ENCODE measurements at places on chromosomes 16 and 17.

GRCh38 chr17:30104575-30105339, 11.9 kb upstream of the NSRP1 start:
- DNase-seq: peak; percentile 82

GRCh38 chr17:82675476-82676245, 22.8 kb downstream of the RAB40B start:
- DNase-seq: no peak

GRCh38 chr16:1045993-1046911, 26.3 kb upstream of the SSTR5 start:
- DNase-seq: no peak

GRCh38 chr16:89467382-89467781, 23.0 kb downstream of the ANKRD11 start:
- no peak for DNase-seq

- DNase-seq: no peak
Measured at GRCh38 chr16:70772493-70772892, 28.5 kb downstream of the VAC14 start.

- DNase-seq: no peak
Measured at GRCh38 chr17:32631341-32632096, 144.7 kb downstream of the CDK5R1 start.

DNA sequence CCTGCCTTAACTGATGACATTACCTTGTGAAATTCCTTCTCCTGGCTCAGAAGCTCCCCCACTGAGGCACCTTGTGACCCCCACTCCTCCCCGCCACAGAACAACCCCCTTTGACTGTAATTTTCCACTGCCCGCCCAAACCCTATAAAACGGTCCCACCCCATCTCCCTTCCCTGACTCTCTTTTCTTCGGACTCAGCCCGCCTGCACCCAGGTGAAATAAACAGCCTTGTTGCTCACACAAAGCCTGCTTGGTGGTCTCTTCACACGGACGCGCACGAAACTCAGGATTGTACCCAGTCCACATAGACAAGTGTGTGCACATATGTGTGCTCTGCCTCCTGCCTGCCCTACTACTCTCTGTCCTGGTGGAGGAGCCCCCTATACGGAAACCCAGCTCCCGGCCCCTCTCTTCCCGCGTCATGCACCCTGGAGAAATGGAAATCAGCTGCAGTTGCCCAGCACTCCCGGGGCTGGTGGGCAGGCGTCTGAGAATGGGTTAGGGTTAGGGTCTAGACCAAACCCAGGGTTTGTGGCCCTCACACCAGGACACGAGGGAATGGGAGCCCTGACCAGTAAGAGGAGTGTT, 2.4 kb upstream of the RHBDF1 start:
- no peak for DNase-seq

GRCh38 chr17:32268734-32269288, 3.2 kb downstream of the RHBDL3 start:
- no peak for DNase-seq

- DNase-seq: no peak
Measured at GRCh38 chr16:56048425-56049105, 142.7 kb upstream of the GNAO1 start.

- DNase-seq: peak; percentile 35
Measured at GRCh38 chr17:82003411-82004381, 19.0 kb downstream of the CENPX start.

- DNase-seq: no peak
Measured at GRCh38 chr17:55584055-55584685, 72.9 kb upstream of the SMIM36 start.

GRCh38 chr17:51351890-51352289, 91.5 kb downstream of the UTP18 start:
- no peak for DNase-seq

GRCh38 chr17:77890771-77891170, 67.7 kb upstream of the TNRC6C start:
- DNase-seq: no peak

GRCh38 chr17:75289832-75290337, 652 bp upstream of the SLC25A19 start:
- no peak for DNase-seq

GRCh38 chr16:72704746-72705372, 343.1 kb downstream of the ZFHX3 start:
- no peak for DNase-seq

- no peak for DNase-seq
Measured at GRCh38 chr17:82226809-82227628, 1.8 kb upstream of the SLC16A3 start.

- no peak for DNase-seq
Measured at GRCh38 chr16:30112197-30113030, 923 bp downstream of the GDPD3 start.

DNA sequence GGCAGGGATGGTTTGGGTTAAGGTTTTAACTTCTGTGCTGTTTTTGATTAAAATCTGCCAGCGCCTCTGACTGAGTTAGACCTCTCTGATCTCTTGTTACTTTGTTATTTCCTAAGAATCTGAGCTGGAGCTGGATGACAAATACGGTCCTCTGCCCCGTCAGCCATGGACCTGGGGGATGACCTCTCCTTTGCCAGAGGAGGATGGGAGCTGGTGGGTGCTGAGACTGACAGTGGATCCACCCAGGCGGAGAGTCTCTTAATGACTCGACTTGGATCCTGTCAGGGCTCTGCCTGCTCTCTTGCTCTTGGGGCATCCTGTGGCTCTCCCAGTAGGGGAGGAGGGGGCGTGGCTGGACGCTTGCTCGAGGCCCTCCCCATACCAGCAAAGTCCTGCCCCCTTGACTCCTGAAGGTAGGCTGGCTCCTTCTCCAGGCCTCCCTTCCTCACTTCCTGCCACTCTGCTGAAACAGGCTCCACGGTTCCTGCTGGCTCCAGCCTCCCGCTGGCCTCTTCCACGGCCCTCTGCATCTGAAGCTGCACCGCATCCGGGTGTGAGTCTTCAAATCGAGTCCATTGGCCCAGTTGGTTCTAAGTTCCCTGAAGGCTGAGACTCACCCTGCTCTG, 24.8 kb upstream of the MAP3K14 start:
- no peak for DNase-seq

DNA sequence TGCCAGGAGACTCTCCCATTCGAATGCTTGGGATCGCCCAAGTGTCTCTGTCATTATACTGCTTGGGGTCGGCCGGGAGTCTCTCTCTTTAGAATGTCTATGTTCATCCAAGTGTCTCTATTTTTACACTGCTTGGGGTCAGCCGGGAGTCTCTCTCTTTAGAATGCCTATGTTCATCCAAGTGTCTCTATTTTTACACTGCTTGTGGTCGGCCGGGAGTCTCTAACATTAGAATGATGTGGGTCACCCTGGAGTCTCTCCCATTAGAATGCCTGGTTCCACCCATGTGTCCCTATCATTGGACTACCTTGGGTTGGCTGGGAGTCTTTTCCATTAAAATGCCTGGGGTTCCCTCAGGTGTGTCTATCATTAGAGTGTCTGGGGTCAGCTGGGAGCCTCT, 2230.4 kb downstream of the TP53TG3F start:
- no peak for DNase-seq

DNA sequence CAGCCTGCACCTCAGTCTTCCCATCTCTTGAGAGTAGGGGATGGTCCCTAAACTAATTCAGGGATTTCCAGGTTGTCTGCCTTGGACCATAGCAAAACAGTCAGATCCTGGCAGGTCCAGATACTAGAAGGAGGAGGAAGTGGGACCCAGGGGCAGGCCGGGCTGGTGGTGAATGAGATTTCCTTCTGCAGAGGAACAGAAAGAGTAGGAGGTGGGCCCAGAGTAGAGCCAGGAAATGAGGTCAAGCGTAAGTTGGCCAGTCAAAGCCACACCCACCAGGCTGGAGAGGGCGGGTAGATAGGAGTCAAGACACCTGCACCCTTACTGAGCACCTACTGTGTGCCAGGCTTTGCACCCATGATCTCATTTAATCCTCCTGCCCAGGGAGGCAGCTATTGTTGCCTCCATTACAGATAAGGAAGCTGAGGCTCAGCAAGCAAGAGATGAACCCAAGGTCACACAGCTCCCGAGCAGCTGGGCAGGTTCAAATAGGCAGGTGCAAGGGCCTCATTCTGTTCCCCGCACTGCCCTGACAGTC, 2.6 kb downstream of the CDH5 start:
- no peak for DNase-seq

DNA sequence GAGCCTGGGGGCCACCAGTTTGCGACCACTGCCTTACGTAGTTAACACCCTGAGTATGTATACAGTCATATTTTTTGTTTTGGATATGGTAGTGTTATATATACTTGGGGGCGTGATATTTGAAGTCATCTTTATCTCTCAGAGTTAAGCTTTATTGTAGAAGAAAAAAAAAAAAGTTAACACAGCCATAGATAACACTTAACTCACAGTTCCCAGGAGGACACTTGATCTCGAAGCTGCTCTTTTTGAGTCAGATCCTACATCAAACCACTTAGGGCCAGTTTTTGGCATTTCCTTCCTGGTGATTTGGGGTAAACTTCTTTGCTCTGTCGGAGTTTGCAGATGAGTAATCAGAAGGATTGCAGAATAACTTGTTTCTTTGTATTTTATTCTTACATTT, 5.8 kb downstream of the ITPRIPL2 start:
- DNase-seq: no peak

DNA sequence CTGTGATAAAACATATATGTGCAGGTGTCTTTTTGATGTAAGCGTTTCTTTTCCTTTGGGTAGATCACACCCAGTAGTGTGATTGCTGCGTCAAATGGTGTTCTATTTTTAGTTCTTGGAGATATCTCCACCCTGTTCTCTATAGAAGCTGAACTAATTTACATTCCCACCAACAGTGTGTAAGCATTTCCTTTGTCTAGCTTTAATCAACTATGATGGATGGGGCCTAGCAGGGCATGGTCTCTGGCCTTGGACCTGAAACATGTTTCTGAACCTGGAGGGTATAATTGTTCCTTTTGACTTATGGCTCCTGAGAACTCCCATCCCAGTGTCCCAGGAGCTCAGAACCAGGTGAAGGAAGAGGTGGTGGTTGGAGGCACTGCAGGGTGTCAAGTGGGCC, 93.9 kb downstream of the HAPSTR1 start:
- no peak for DNase-seq

DNA sequence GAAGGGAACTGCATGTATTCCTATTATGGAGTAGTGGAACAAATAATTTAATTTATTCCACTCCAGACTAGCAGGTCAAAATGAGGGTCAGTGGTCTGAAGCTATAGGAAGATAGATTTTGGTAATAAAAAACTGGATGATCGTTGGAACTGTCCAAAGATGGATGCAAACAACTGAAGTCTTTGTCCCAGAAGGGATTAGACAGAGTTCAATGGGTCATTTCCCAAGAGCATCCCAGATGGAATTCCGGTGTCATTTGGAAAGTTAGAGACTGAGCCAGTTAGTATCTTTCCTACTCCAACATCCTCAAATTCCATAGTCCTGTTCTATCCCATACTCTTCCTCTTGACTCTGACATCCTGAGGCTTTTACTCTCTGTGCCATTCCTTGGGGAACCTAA, 22.8 kb upstream of the TOX3 start:
- DNase-seq: no peak

GRCh38 chr17:14301279-14302090, 604 bp downstream of the HS3ST3B1 start:
- peak; percentile 46 for DNase-seq

DNA sequence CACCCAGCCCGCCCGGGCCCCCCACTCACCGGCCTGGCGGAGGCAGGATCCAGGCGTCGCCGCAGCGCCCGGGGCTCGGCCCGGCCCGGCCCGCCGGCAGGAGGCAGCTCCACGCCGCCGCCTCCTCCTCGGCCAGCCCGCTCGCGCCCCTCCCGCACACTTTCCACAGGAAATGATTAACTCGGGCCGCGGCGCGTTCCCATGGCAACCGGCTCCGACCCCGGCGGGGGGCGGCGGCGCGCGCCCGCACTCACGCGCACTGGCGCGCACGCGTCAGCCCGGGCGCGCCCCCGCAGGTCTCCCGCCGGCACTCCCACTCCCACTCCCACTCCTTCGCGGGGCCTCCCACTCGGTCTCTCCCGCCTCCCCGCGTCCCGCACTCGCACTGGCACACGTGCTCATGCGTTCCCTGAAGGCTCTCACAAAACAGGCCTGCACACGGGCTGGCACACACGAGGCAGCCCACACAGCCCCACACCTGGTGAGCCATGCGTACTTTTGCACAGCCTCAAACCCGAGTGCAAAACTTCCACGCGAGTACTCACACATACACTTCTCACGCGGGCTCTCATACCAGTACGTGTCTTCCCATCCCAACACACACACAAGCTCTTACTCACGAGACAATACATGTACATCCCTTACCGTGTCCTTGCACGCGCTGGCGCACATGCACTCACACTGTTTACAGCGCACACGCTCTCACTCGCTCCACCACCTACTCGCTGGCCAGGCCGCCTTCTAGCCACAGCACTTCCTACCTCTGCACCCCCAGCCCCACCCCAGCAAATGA, at the start of gene KIFC3:
Gene KIFC3, minus strand, starts transcription at position 151 of the 793 bp plus-strand sequence. CDS start 4,248 bp downstream, outside the sequence.
- DNase-seq: peak; percentile 61

DNA sequence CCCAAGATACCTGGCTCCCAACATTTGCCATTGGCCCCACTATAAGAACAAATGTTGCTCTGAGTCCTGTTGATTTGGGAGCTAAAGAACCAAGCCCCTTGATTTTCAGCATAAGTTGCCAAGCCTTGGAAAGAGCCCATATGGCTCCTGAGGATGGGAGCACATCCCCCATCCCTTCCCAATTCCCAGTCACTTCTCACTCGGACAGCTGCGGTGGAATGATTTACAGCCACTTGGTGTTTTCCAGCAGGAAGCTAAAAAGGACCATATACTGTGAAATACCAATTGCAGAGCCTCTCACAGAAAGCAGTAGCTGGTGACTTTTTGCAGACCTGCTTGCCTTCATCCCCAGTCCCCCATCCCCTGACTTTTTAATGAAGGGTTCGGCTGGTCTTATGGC, 524.6 kb downstream of the GRIN2A start:
- DNase-seq: no peak

DNA sequence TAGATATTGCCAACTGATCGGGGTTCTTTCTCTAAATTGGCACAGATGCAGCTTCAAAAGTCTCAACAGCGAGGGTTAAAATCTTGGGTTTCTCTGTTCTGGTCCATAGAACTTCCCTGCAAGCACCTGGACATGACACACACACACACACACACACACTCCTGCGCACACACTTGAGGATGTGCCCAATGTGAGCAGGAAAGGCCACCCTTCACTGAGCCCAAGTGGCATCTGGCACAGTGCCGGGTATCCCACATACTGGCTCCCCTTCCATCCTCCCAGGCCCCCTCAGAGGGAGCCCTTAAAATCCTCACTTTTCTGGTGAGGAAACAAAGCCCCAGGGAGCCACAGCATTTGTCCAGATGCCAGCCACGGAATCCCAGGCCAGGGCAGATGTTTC, 55.5 kb downstream of the ZNF423 start:
- no peak for DNase-seq

GRCh38 chr17:67517325-67517724, 140.2 kb downstream of the PITPNC1 start:
- DNase-seq: no peak

All from LoVo (cell line).